ENCODE measurements at places on chromosomes 16 and 17.
A peak's percentile ranks its signal among the peaks of the same experiment; 100 is the strongest.

GRCh38 chr16:68247400-68247799 lies 2.2 kb downstream of the PLA2G15 start:
- DNase-seq = no peak

DNA sequence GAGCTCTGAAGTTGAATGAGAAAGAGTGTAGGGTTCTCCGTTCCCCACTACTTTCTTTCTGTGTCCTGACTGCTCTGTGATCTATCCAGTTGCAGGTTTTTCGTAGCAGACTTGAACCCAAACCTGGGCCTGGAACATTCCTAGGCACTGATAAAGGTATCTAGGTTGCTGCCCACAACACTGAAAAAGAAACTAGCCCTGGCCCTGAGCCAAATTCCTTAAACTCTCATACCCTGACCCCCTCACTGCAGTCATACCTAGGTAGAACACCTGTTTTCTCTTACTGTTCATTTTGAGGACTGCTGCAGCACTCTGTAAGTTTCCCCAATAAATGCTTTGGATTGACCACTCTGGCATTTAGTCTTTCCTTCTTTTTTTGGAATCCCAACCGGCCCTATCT lies 5.4 kb downstream of the HYDIN start:
- DNase-seq = no peak

DNA sequence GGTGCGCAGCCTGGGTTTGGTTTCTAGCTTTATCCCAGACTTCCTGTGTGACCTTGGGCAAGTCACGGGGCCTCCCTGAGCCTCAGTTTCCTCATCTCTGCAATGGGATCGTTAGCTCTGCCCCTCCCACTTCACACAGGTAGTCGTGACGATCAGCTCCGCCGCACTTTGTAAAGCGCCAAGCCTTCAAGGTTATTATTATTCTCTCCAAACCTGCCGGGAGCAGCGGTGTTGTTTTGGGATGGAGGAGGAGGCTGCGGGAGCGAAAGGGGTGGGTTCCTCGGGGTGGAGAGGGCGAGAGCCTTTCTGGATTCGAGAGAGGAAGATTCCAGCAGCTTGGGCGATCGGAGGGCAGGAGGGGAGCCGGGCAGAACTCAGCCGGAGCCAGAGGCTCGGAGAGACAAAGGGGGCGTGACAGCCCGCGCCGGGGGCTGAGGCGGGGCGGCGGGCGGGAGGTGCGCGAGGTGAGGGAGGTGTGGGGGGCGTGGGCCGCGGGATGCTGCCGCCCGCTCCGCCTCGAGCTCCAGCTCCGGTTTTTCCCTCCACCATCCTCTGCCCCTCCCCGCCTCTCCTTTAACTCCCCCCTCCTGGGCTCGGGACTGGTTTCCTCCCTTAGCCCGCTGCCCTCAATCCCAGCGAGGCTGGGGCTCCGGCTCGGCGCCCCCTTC lies at the start of gene EFNB3:
Gene EFNB3, plus strand, starts transcription at position 602 of the 668 bp plus-strand sequence. CDS start 397 bp downstream, outside the sequence.
- peak; percentile 53 for DNase-seq

GRCh38 chr17:16491703-16492612 lies at the start of gene LRRC75A:
Gene LRRC75A (minus strand): TSS chr17:16492193. CDS start chr17:16491990, 203 bp downstream.
- peak; percentile 71 for DNase-seq

GRCh38 chr17:81926451-81927151 lies 934 bp downstream of the MAFG start:
- DNase-seq = peak; percentile 92

DNA sequence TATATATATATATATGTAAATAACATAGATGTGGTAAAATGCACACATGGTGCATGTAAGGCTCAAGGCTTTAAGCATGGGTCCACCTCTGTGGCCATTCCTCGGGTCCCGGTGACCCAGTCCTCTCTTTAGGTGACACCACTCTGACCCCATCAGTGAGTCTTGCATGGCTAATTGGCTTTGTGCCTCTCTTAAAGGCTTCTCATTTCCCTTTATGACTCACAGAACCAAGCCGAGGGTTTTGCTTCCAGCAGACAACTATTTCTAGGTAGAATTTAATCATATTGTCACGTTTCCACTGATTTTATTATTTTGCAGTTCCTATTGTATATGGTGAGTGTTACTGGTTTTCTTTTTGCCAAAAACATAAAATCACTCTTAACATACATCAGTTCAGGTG lies 59.7 kb downstream of the PLCG2 start:
- DNase-seq = no peak

GRCh38 chr17:48578616-48579470 lies 693 bp upstream of the HOXB4 start:
- no peak for DNase-seq

DNA sequence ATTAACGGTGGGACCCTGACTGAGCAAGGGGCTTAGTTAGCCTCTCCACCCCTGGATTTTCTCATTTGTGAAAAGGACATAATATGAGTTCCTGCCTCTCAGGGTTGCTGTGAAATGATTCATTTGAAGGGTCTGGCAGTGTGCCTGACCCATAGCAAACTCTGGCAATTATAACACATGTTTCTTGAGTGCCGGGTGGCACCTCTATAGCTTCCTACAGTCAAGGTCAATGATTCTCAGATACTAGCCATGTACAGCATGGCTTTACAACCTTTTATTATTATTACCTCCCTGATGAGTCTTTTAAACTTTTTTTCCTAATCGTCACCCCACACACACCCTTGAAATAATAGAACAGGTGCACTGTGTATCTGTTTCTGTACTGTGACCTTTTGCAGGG lies 42.1 kb downstream of the TMEM114 start:
- DNase-seq = no peak

All from hepatic stellate cell (primary cell).